ENCODE measurements at places on chromosomes 2 and 18.

GRCh38 chr2:80896576-80896975, 592.0 kb upstream of the LRRTM1 start:
- DNase-seq, result no peak

GRCh38 chr2:620471-621302, 56.5 kb downstream of the TMEM18 start:
- DNase-seq, result no peak

- no peak for DNase-seq
These were observed 94.7 kb upstream of the EFEMP1 start for GRCh38 chr2:56018267-56018666.

DNA sequence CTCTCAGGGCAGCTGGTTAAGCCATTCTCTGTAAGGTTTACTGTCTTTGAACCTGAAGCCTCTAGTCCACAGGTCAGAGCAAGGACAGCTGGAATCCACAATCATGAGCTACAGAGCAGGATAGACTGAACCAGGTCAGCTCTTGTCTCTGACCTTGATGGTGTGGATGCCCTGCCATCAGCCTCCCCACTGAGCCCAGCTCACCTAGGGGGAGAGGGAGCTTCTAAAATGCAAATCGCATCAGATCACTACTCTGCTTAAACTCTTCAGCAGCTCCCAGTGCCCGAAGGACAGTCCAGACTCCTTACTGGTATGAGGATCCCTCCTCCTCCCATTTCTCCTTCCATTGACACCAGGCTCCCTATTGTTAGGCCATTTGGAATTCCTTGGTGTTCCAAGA, 255.3 kb upstream of the CCDC68 start:
- DNase-seq, result no peak

DNA sequence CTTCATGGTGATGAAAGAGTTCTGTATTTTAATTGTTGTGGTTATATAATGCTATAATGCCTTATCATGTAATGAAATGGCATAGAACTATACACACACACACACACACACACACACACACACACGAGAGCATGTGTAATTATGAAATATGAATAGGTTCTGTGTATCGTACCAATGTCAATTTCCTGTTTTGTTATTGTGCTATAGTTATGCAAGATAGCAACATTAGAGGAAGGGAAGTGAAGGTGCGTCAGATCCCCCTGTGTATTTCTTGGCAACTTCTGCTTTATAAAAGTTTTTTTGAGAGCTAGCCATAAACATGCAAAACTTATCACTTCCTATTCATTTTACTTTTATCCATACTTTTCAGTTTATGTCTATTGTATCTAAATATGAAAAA, 60.7 kb upstream of the ARHGAP15 start:
- DNase-seq, result no peak

- no peak for DNase-seq
These were observed 16.7 kb downstream of the PDCD1 start for GRCh38 chr2:241842067-241842415.

DNA sequence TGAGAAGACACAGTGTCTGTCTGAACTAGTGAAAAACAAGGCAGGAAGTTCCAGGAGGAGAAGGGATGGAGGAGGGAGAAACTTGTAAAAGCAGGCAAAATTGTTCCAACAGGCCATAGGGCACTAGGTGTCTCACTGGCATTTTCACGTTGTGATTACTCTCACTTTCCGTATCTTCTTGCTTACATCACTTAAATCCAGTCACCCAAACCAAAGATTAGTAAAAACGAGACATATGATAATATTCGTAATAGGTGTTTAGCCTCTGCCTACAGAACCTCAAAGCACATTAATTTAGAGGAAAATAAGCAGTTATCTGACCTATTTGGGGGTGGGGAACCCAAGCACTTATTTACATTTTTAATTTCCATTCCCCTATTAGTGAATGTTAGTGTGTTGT, 78.3 kb downstream of the POU3F3 start:
- no peak for DNase-seq

GRCh38 chr2:31275976-31276375, 42.0 kb downstream of the EHD3 start:
- no peak for DNase-seq

DNA sequence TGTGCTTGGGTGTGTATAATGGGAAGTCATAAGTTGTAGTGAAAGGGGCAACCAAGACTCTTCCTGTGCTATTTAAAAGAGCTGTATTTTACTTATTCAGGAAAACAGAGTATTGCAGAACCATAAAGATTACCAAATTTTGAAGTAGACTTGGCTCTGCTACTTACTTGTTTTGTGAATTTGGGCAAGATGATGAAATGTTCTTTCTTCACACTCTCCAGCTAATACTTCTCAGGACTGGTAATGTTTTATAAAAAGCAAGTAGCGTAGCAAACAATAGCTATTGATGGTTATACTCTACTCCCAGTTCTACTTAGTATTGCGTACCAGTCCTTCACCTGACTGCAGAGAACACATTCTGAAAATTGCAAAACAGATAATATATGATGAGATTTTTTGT, 374.1 kb downstream of the ARHGAP15 start:
- DNase-seq, result no peak

GRCh38 chr2:193966590-193966989, 1690.4 kb upstream of the SLC39A10 start:
- DNase-seq, result peak; percentile 77

GRCh38 chr2:239318151-239318611, 82.6 kb downstream of the HDAC4 start:
- no peak for DNase-seq

- no peak for DNase-seq
These were observed 138.7 kb downstream of the TDRD15 start for GRCh38 chr2:21262426-21262940.

GRCh38 chr18:61569176-61569892, 236.1 kb downstream of the CDH20 start:
- no peak for DNase-seq

DNA sequence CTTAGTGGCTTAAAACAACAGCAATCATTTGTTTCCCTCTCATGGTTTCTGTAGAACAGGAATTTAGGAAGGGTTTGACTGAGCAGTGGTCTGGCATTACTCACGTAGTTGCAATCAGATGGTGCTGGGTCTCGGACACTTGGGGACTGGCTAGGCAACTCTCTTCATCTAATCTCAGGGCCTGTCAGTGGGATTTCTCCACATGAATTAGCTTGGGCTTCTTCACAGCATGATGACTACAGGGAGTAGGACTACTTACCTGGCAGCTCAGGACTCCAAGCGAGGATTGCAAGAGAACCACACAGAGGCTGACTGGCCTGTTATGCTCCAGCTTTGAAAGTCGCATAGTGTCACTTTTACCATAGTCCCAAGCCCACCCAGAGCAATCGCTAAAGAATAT, 125.1 kb downstream of the TTC27 start:
- no peak for DNase-seq

DNA sequence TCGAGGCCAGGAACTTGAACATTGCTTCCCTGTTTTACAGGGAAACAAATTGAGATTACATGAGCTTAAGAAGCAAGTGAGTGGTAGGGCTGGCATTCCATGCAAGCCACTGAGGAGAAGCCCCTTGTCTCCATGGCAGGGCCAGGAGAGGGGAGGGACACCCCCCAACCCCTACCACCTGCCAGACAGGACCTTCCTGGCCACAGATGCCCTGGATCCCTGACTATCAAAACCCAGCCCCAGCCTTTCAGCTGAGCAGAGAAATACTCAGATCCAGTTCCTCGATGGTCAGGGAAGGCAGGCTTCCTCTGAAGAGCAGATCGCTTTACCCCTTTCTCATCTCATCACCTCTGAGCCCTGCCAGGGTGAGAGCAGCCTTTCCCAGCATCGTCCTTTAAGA, 53.8 kb upstream of the ALPP start:
- DNase-seq, result no peak

DNA sequence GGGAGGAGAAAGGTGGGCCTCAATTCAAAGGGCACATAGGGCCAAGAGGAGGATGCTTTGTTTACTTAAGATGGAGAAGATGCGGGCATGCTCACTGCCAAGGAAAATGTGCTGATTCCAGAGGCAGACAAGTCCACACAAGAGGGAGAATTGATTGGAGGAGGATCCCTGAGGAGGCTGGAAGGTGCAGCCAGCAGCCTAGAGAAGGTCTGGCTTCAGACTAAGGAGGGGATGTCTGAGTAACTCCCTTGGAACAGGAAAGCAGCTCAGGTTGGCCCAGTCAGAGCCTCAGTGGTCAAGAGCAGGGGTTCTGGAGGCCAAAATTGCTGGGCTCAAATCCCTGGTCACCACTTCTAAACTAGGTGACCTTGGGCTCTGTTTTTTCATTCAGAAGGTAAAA, 265.5 kb upstream of the NCKAP5 start:
- DNase-seq, result no peak

DNA sequence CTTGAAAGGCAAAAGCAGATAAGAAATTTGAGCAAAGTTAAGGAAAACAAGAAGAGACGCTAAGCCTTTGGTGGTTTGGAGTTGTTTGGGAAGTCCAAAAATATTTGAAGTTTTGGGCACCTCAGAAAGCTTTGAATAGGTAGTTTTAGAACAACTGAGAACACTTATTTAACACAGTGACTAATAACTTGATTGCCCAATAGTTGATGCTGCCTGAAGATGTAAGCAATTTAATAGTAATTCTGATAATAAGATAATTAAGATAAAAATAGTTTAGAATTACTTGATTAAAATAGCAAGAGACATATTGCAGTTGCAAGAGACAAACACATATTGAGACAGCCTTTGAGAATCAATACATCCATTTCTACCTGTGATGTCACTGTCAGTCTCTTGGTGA, 16.5 kb upstream of the COL3A1 start:
- DNase-seq, result no peak

GRCh38 chr2:171798156-171798820, 95.8 kb downstream of the SLC25A12 start:
- peak; percentile 54 for DNase-seq

DNA sequence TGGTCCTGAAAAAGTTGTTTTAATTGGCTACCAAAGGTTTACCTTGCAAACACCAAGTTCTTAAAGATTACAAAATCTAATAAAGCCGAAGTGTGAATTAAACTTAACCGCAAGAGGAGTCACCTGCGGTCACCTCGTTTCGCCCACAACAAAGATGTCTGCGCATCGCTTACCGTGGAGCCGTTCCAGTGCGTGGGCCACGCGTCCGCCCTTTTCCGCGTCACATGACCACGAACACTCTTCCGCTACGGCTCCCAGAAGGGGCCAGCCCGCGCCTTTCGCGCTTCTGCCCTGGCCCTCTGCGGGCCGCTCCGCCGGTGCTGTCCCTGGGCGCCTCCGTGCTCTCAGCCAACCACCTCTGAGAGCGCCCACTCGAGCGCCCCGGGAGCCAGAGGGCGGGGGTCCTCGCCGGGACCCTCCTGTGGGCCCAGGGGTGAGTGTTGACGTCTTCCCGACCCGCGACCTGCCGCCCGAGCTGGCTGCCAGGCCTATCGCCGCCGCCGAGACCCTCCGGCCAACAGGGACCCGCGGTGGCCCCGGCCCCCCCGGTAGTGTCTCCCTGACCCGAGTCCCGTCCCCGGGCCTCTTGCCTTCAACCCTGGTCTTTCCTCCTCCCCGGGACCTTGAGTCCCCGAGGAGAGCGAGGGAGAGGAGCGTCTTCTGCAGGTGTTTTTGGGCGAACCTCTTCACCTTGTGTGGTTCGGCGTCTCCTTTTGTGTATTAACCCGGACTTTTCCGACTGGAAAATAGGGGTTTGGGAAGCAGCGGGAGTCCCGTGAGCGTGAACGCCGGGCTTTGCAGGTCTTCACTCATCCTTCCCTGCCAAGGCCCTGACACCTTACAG, at the start of gene MFF:
Gene MFF, plus strand, starts transcription at position 257 of the 844 bp plus-strand sequence. CDS start 5,415 bp downstream, outside the sequence.
- DNase-seq, result peak; percentile 59

DNA sequence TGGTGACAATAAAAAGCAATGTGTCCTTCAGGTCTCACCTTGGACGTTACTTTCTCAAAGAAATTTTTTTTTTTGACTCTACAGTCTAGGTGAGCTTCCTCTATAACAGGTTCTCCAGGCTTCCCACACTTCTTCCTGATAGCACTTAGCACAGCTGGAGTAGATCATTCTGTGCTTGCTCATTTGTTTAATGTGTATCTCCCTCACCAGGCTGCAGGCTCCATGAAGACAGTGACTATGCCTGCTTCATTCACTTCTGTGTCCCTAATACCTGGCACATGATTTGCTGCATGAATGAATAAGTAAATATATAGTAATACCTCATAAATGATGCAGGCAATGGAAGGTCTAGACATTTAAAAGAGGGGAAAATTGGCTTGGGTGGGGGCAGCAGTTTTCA, 109.9 kb upstream of the CD302 start:
- no peak for DNase-seq

DNA sequence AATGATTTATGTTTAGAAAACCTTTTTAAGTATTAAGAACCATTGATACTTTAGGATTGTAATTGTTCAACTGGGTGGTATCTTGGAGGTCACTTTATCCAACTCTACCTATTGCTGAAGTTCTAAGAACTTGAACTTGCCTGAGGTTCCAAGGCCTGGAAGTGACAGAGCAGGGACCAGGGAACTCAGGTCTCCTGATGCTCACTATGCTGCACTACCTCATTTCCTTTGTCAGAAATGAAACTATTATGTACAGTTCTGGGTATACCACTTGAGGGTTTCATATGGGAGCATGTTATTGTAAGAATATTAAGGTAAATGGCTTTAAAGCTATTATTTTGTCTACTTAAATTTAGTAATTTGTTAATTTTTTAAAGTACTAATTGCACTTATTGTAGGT, 3.0 kb downstream of the MBD5 start:
- no peak for DNase-seq

DNA sequence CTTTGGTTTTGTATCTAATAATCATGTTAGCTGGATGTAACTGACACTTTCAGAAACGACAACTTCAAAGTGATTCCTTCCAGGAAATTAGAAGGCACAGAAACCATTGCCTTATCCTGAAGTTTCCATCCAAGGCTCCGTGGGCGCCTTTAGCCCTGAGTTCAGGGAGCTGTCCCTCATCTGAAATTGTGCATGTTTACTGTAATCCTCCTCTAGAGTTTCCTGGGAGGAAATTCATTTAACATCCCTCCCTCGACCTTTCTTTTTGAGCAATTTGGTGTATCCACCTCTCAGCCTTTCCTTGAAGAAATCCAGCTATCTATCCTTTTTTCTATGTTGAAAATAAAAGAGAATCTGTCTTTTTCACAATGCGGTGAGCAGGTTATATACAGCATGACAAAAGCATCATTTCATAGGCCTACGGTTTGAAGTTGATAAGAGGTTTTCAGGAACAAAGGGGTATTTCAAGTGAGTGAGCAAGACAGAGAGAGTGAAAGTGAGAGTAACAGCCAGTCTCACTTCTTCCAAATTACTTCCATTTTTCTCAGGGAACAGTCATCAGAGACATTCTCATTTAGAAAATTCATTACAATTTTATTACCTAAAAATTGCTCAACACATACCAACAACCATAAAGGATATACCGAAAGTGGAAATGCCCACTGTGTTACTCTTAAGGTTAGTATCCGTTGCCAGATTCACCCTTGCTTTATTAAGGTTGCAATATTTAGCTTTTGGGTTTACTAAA, 167.3 kb downstream of the MREG start:
- DNase-seq, result no peak

- no peak for DNase-seq
These were observed 417.2 kb upstream of the LRRTM4 start for GRCh38 chr2:77939370-77939769.

DNA sequence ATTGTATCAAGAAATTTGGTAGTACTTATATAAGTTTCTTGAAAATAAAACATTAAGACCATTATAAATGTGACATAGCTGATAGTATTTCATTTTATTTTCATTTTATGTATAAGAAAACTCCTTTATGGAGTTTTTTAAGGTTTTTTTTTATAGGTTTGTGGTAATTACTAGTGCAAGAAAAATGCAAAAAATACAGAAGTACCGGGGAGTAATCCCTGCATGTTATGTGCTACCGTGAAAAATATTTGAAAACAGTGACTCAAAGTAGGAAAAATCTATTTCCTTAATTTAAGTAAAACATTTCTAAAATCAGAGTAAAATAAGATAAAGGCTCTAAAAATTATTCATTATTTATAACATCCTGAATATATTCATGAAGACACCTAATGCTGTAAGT, 21.6 kb downstream of the ZSWIM2 start:
- no peak for DNase-seq

All from non-pigmented ciliary epithelial cell (primary cell).